ENCODE measurements at places on chromosomes 2 and 18.

GRCh38 chr18:1604751-1605150 is 700.1 kb downstream of the ADCYAP1 start:
- DNase-seq: no peak

DNA sequence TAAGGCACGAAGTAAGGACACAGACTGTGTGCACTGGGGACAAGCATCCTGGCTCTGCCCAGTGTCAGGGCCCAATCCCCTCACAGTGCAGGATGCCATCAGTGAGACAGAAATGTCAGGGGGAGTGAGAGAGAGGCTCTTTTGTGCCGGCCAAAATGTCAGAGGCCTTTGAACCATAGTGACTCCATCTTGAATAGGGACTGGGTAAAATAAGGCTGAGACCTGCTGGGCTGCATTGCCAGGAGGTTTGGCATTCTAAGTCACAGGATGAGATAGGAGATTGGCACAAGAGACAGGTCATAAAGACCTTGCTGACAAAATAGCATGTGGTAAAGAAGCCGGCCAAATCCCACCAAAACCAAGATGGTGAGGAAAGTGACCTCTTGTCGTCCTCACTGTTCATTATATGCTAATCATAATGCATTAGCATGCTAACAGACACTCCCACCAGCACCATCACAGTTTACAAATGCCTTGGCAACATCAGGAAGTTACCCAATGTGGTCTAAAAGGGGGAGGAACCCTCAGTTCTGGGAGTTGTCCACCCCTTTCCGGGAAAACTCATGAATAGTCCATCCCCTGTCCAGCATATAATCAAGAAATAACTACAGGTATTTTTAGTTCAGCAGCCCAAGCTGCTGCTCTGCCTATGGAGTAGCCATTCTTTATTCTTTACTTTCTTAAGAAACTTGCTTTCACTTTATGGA is 337.4 kb downstream of the LPIN1 start:
- no peak for DNase-seq

- DNase-seq: no peak
These were observed 106.8 kb downstream of the C1D start for GRCh38 chr2:67955748-67956603.

- DNase-seq: no peak
These were observed 90.8 kb downstream of the METTL4 start for GRCh38 chr18:2480536-2480935.

Measured in stimulated activated CD8-positive, alpha-beta memory T cell treated with anti-CD3 and anti-CD28 coated beads, Interleukin-2, amount 100 ng/mL, for 48 hours (primary cell).